LoVo (cell line): ENCODE measurements at places on chromosomes 3 and 15.
A peak's percentile ranks its signal among the peaks of the same experiment; 100 is the strongest.

DNA sequence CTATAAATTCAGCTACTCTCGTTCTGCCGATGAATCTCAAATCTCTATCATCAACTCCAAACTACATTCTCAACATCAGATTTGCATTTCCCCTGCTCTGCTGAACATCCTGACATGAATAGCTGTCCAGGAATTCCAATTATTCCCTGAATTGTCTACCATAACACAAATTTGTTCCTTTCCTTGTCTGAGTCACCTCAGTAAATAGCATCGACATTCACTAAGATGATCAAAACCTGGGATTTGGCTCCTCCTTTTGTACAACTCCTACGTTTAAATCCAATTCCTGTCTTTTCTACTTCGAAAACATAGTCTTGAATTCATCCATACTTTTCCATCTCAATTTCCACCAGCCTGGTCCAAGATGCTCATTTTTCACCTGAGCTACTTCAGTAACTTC, 107.0 kb downstream of the GREM1 start:
- DNase-seq = peak; percentile 28

DNA sequence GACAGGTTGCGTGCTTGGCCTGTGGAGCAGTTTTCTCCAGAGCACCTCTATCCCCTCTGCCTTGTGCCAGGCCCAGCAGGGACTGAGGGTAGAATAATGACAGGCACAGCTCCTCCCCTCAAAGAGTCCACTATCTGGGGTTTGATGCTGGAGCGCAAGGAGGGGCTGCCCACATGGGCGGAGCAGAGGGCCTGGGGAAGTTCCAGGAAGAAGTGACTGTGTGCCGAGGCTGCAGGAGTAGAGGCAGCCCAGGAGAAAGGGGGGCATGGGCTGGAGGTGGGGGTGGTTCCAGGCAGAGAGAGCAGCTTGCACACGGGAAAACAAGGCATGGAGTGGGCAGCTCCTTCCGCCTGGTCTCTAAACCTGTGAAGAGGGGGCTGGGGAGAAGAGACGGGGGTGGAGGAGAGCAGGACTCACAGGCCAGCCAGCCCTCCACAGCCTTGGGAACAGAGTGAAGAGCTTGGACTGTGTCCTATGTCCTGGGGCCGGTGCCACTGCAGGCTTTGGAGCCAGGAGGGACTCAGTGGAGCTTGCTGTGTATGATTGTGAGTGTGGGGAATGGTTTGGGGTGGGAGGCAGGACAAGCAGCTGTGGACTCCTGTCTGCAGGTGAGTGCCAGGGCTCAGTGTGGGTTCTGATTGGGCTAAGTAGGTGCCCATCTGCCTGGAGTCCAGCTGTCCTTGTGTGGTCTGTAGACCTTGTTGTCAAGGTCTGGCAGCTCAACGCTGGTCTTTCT, 48.1 kb downstream of the APBA2 start:
- DNase-seq = no peak

DNA sequence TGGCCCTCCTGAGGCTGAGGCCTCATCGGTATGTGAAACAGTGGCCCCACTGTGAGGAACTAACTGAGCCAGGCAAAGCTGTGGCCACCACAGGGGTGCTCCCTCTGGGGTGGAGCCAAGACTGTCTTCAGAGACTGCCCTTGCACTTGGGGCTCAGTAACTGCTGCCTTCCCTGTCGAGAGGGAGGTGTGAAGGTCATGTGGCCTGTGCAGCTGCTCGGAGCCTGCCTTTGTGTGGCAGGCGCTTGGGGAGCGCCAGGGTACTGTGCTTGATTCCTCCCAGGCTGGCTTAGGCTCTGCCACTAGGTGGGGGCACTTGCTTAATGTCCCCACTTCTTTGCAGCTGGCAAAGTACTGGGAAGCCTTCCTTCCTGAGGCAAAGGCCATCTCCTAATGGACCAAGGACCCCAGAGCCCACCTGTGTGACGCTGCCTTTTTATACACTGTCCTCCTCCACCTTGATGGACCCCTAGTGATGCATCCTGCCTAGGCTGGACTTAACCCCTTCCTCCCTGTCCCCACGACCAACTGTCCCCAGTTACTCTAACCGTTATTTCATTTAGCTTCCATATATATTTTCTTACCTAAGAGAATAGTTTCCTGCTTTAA, 14.2 kb upstream of the SNX22 start:
- DNase-seq = no peak

DNA sequence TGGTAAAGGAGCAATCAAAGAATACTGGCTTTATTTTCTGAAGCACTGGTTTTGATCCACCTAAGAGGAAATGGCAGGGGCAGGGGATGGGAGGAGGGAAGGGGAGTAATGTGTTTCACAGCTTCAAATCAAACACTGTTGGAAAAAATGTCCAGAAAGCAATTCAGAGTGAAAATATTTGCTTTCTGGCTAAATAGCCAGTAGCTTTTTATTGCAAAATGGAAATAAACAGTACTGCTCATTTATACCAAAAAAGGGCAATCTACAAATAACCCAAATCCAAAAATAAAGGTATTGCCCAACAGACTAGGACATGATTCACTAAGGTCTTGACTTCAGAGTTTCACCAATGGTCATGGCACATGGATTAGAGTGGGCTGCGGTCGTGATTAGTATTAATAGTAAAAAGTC, 279.3 kb upstream of the THBS1 start:
- DNase-seq = no peak

DNA sequence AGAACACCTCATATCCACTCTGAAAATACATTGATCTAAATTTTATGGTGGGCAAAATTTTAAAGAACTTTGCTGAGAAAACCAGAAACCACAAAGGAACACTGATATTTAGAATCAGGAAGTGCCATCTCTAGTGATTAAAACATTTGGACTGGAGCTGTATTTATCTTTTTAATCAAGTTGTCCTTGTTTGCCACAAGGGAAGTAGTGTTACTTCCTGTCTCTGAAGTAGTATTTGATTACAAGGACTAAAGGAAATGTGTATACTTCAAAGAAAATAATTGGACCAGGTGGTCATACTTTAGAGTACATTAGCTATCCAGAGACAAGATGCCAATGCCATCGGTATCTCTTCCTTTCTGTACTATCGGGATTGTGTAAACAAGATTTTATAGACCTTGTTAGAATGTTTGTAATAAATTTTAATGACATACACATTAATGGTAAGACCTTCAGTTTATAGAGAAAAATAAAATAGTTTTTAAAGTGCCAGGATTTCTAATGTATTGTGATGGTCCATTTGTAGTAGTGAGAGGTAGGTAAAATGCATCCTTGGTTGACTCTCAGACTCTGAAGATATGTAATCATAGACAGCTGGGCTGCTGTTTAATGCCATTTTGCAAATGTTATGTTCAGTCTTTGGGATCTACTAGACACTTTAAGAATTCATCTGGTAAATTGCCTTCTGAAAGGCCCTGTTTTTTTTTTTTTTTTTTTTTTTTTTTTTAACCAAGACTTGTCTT, 131.9 kb downstream of the B3GALNT1 start:
- DNase-seq = no peak

- no peak for DNase-seq
Measured at GRCh38 chr15:74221399-74222239, 14.5 kb upstream of the CCDC33 start.

GRCh38 chr3:108329508-108329907, 33.2 kb downstream of the HHLA2 start:
- DNase-seq = no peak

DNA sequence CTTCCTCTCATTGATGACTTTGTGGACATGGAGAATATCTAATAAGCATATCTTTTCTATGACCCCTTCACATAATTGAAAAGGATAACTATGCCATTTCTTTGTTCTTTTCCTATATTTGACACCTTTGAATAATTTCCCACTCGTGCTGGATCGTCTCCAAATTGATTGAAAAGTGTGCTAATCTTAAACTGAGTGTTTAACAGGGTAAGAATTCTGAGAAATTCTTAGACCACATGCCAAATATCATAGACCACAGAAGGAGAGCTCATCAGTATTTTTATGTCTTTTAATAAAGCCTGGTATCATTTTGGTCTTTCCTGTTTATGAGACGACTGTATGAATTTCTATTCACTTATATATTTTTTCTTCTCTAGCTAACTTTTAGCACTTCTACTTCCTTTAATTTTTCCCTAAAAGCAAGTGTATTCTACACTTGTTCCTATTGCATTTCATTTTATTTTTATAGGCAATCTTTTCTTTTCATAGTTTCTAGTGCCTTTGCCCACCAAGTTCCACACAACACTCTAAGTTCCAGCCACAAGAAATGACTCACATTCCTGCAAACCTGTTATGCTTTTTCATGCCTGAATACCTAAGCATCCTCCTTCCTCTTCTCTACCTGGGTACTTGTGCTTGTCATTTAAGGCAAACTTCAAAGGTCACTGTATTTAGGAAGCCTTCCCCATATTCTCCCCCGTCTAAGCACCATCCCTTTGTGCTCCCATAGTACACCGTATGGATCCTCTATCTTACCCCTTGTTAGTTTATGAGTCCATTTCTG, 30.1 kb downstream of the KBTBD8 start:
- no peak for DNase-seq

DNA sequence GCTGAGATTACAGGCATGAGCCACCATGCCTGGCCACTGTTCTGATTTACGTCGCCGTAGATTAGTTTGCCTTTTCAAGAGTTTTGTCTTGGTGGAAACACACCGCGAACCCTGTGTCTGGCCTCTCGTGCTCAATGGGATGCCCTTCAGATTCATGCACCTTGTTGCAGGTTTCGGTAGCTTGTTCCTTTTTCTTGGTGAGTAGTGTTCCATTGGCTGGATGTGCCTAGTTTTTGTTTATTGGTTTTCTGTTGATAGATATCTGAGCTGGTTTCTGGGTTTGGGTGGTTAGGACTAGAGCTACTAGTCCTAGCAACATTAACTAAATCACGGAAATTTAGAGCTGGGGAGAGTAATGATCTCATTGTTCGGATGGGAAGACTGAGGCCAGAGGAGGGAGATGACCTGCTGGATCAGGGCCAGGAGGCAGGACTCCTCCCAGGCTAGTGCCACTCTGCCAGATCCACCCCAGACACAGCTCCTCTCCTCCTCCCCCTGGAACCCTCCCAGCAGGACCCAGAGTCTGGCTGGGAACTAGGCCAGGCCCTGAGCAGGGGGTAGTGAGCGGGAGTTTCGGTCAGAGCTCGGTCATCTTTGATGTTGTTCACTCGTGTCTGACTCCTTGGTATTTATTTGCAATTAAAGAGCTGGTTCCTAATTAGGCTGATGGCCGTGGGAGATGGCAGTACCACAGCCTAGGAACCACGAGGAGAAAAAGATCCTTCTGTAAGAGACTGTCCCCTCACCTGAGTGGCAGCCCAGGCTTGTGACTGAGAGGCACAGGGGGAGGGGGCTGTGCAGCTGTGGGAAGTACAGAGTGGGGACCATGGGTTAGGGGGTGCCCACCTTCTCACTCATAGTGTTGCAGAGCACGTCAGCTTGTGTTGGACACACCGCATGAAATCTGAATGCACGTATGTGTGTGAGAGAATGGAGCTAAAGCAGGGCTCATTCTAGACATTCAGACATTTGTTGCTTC, 73.4 kb downstream of the SMAD6 start:
- DNase-seq = no peak

DNA sequence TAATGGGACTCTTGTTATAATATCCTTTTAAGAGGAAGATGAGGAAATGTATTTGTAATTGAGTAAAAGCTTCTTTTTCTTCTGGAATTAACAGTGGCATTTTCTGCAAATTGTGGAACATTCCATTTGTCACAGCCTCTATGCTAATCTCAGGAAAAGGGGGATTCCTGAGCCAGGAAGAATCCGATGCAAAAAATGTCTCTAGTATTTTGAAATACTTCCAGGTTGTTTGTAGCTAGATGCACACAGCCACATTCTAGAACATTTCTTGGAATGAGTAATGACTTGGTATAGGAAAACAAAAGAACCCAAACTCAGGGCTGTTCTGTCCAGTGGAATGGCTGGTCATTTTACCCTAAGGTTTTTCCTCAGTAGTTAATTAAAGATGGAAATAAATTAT, 98.5 kb upstream of the SLC2A2 start:
- DNase-seq = no peak

DNA sequence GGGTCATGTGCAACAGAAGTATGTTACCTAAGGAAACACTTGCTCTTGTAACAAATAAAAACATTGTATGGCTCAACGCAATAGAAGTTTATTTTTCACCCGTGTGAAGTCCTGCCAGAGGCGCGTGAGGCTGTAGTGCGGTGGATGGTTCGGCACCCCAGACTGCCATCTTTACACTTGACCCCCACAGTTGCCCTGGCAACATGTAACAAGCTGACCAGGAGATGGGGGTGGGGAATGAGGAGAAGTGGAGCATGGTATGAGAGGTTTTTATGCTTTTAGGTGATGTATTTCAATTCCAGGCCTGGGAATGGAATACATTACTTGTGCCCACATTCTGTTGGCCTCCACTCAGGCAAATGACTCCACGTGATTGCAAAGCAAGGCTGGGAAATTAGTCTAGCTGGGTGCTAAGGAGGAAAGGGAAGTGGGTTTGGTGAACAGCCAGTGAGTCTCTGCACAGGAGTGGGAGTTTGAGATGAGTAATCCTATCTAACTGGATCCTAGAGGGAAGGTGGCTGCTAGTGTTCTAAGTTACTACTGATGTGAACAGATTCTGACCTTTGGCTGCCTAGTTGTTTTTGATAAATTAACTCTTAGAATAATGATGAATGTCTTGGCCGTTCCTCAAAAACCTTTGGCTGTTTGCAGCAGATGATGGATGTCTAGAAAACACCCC, 33.8 kb upstream of the GREM1 start:
- DNase-seq = no peak

- peak; percentile 85 for DNase-seq
Measured at GRCh38 chr3:58585005-58585786, 8.0 kb upstream of the FAM107A start.

DNA sequence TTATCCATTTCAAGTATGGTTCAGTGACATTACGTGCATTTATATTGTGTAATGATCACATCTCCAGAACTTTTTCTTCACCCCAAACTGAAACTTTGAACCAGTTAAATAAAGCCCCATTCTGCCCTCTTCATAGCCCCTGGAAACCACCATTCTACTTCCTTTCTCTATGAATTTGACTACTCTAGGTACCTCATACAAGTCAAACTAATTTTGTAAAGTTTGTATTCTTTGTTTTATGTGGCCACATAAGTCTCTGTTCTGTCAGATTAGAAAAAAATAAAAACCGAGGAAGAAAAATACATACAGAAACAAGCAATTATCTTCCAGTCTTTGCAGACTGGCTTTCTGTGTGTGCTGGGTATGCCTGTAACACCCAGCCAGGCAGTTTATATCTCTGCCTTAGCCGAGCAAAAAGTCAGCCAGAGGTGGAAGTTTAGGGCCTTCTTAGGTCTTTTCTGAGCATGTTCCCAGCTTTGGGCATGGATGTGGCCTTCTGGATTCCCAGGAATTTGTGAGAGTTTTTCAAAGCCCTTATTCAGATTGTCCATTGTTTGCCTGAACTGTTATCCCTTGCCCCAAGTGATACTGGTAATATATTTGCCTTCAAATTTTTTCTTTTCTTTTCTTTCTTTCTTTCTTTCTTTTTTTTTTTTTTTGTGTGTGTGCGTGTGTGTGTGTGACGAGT, 6.0 kb upstream of the GRAMD1C start:
- no peak for DNase-seq

DNA sequence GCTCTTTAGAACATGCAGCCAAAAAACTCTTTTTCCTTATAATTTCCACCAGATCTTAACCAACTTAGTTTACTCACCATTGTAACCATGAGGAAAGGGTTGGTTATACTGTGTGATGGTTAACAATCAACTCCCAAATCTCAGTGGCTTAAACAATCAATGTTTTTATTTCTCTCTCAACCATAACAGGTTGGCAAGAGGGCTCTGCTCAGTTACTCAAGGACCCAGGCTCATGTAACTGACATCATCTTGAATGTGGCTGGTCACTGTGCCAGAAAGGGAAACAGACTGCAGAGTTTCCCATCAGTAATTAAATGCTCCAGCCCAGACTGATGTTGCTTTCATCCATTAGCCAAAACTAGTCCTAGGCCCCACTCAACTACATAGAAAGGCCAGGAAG, 69.0 kb downstream of the ANKRD28 start:
- no peak for DNase-seq

GRCh38 chr15:22902046-22902445, 63.6 kb downstream of the NIPA2 start:
- DNase-seq = no peak
